Kidney capillary endothelial cell (primary cell): ENCODE measurements at places on chromosomes 13 and 19.

- no peak for DNase-seq
Measured at GRCh38 chr13:96851856-96852445, 142.3 kb downstream of the OXGR1 start.

GRCh38 chr13:47672245-47673008 lies 328.6 kb downstream of the SUCLA2 start:
- no peak for DNase-seq

GRCh38 chr13:99314640-99315176 lies 7.5 kb upstream of the GPR183 start:
- DNase-seq = peak; percentile 97

DNA sequence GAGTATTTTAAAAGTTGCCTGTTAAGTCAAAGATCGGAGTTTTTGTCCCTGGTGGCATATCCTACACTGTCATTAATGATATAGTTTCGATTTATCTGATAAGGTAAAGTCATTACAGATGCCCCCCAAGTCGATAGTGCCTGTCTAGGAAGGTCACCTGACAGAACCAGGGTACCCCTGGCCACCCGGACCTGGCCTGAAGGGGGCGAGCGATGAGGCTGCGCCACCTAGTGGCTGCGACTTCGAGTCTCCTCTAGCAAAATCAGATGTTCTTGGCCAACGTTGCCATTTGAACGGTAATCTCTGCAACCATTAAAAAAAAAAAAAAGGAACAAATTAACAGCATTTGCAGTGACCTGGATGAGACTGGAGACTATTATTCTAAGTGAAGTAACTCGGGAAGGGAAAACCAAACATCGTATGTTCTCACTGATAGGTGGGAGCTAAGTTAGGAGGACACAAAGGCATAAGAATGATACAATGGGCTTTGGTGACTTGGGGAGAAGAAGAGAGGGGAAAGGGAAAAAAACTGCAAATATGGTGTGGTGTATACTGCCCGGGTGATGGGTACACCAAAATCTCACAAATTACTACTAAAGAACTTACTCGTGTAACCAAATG lies 565.1 kb downstream of the LIG4 start:
- DNase-seq = peak; percentile 50

DNA sequence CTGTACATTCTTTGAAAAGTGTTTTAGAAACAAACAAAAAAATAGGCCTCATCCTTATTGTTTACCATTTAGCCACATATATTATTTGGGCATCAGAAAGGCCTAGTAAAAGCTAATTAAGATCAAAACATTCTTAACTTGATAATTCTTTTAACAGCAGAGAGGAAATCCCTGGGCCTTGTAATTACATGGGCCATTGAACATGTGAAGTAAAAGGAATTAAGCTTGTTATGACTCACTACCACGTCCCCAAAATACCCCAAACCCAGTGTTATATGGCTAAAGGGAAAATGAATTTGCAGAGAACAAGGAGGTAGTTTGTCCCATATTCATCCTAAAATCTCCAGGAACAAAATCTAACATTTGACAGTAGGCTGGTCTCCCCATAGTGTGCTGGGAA lies 439.8 kb downstream of the ITGBL1 start:
- no peak for DNase-seq

DNA sequence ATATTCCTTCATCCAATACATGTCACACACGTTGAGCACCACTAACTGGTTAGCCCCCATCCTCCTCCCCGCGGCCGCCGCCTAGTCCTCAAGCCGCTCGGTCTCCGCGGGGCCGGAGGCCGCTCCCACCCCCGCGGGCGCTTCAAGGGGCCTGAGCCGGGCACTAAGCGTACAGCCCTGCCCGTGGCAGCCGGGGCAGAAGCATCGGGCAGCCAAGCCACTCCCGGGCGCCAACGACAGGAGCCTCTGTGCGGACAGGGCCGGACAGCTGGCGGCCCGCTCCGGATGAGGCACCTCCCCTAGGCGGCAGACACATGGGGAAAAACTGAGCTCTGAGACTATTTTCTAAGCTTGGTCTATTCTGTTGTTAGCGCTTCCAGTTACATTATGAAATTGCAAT lies 2.8 kb upstream of the ZNF543 start:
- no peak for DNase-seq

GRCh38 chr13:111292710-111293485 lies 27.5 kb upstream of the TEX29 start:
- no peak for DNase-seq

DNA sequence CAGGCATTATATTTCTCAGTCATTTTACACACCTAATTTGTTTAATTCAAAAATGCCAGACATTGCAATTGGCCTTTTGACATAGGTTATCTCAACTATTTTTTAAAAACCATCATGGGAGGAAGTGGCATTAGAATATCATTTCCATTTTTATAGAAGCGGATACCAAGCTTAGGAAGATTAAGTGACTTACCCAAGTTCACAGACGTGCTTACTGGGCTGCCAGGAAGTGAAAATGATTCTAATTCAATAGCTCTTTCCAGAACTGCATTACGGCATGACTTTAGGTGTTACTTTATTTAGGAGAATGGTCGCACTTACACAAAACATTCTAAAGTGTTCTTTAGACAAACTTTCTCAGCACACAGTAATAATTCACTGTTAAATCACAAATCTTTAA lies 231.9 kb downstream of the KLF12 start:
- DNase-seq = peak; percentile 7

DNA sequence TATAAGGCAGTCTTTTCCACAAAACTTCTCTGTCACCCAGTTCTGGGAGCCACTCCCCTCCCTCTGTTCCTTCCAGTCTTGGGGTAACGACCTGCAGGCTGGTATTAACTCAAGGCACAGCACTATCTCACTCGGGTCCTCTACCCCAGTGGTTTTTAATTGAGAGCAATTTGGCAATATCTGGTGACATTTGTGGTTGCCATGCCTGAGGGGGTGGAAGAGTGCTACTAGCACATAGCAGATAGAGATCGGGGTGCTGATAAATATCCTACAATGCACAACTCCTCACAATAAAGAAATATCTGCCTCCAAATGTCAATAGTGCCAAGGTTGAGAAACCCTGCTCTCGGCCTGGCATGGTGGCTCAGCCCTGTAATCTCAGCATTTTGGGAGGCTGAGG lies 117.7 kb upstream of the ABCC4 start:
- DNase-seq = no peak

DNA sequence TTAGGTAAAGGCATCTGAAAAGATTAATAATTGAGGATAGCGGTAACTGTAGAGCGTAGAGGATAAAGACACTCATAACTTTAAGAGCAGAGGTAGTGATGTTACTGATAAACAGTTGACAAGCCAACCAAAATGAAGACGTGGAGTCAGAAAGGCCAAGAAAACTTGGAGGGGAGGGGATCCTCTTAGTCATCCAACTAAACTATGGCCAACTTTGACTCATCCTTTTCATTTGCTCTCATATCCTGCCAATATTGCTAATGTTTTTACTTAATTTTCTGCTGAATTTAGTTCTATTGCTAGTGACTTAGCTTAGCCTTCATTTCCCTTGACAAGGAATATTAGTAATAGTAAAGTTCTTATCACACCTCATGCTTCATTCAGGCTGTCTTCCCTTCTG lies 13.4 kb downstream of the ITGBL1 start:
- peak; percentile 19 for DNase-seq

DNA sequence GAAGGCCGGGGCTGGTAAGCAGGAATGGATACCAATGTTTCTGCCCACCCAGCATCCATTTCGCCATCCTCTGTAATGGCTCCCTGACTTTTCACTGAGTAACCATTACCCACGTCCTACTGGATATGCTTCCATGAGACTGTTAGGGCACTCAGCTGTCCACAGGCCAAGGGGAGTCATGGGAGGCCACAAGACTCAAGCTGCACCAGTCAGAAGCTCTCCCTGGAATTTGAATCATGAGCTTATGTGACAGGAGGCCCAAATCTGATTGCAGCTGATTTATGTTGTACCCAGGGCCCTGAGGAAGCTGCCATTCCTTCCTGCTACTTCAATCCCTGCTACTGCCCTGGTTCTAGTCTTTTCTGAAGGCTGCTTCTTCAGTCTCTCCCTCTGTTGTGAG lies 28.3 kb downstream of the DEDD2 start:
- no peak for DNase-seq

GRCh38 chr13:45781553-45782326 lies 69.8 kb downstream of the SIAH3 start:
- DNase-seq = no peak

- DNase-seq = no peak
Measured at GRCh38 chr13:24038841-24039330, 121.6 kb upstream of the SPATA13 start.
